ENCODE measurements at places on chromosomes 5 and 9.

- DNase-seq, result no peak
Measured at GRCh38 chr9:127318651-127319167, 54.1 kb downstream of the GARNL3 start.

DNA sequence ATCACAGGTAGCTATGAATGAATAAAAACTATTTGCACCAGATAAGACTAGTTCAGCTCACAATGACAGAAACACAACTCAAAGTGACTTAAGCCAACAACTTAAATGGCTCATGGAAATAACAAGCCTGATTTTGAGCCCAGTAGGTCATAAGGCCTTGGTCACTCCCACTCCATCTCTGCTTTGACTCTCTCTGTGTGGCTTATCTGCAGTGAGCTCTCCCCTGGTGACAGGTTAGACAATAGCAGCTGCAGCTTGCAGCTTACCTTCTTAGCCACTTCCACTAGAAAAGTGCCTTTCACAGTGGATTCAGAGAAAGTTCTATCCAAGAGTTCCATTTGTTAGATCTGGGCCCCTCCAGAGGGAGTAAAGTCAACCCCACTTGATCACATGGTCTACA is 315.7 kb downstream of the RAB3C start:
- no peak for DNase-seq

DNA sequence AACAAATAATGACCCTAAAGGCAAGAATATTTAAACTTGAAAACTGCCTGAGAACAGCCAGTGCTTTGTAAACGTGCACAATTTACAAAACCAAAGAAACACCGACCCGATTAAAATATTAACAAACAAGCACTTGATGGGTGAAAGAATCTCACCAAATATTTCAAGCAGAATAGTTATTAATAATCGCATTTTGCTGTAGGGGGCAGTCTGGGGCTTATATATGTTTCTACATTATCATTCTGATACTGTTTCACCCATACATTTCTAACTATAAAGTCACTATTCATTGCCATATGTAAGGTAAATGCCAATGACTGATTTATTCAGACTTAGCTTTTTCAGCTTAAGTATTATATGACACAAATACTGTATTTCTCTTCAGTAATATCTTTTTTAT is 37.7 kb downstream of the UBAP2 start:
- DNase-seq, result no peak

DNA sequence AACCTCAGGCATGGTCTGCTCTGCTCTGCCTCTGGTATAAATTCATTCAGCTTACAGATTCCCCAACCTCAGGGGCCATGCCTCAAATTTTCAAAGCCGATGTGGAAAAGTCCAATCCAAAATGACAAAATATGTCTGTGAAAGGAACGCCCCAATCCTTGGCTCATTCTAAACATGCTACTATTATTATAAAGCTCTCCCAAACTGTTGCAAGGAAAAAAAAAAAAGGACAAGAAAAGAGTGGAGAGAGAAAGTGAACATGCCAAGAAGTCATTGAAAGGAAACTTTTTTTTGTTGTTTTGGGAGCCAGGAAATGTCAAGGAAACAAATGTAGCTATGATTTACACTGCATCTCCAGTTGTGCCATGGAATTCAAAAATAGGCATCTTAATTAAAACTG is 3.8 kb downstream of the COL23A1 start:
- DNase-seq, result no peak

DNA sequence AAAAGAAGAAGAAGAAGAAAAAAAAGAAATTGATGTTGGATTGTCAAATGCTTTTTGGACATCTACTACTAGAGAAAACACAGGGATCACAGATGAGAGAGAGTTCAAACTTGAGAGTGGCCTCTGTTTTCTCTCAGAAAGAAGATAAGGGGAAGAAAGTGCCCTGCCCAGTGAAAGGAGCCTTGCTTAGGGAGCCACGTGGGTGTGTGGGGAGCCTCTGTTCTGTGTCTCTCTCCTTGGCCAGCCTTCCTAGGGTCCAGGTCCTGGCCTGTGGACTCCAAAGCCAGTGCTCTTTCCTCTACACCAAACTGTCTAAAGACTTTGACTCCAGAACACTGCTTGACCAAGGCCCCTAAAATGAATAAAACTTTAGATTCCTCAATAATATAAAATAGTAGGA is 22.0 kb upstream of the COL15A1 start:
- no peak for DNase-seq

DNA sequence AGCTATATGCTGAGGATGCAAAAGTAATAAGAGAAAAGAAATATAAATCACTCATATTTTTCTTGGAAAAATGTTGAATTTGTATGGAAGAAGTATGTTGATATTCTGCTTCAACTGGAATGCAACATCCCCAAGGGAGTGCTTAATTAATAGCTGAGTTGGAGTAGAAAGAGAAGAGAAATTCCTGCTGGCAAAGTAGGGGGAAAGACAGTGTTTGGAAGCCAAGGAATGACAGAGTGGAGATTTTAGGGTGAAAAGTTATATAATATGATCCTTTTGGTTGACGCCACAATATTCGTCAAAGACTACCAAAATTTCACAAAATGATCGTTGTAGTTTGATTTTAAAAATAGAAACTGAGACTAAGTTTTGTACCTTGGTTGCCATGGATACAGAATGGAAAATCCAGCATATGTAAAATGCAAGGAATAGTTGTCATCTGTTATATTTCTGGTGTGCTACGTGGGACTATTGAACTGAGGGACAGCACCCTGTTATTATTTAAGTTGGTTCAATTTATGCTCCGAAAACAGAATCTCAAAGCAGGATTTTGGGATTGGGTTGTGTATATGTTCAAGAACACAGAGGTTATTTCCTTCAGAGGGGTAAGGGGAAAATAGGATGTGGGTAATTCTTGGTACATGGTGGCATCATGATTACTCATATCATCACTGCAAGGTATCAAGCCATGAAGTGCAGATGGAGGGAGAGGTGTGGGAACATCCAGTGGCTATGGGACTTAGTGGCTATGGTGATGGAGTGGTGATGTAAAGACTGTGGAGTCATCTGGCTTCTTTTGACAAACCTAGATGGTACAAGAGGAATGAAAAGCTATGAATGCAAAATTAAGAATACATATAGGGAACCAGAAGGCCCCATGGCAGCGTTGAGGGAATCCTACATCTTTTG is 61.0 kb downstream of the SUB1 start:
- DNase-seq, result no peak

GRCh38 chr5:19546521-19546920 is 441.5 kb downstream of the CDH18 start:
- DNase-seq, result no peak

DNA sequence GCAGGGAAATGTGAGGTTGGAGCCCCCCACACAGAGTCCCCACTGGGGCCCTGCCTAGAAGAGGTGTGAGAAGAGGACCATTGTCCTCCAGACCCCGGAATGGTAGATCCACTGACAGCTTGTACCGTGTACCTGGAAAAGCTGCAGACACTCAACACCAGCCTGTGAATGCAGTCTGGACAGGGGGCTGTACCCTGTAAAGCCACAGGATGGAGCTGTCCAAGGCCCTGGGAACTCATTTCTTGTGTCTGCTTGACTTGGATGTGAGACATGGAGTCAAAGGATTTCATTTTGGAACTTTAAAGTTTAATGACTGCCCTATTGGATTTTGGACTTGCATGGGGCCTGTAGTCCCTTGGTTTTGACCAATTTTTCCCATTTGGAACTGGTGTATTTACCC is 535.0 kb upstream of the MEF2C start:
- DNase-seq, result no peak

- no peak for DNase-seq
Measured at GRCh38 chr9:98971915-98972223, 28.2 kb downstream of the COL15A1 start.

DNA sequence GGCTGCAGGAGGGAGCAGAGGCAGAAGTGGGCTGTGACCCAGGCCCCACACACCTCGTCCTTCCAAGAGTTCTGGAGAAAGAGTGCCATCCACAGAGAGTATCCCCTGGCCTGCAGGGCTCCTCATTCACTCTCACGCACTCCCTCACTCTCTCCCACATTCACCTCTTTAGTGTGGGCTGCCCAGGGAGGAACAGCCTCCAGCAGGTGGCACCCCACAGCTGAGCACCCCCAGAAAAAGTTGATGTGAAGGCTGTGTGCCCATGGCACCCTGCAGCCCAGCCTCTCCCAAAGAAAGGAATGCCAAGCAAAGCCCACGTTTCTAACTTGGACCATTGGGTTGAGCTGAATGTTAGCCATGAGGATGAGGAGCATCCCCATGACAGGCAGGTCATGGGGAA is 4.5 kb upstream of the SHC3 start:
- no peak for DNase-seq

DNA sequence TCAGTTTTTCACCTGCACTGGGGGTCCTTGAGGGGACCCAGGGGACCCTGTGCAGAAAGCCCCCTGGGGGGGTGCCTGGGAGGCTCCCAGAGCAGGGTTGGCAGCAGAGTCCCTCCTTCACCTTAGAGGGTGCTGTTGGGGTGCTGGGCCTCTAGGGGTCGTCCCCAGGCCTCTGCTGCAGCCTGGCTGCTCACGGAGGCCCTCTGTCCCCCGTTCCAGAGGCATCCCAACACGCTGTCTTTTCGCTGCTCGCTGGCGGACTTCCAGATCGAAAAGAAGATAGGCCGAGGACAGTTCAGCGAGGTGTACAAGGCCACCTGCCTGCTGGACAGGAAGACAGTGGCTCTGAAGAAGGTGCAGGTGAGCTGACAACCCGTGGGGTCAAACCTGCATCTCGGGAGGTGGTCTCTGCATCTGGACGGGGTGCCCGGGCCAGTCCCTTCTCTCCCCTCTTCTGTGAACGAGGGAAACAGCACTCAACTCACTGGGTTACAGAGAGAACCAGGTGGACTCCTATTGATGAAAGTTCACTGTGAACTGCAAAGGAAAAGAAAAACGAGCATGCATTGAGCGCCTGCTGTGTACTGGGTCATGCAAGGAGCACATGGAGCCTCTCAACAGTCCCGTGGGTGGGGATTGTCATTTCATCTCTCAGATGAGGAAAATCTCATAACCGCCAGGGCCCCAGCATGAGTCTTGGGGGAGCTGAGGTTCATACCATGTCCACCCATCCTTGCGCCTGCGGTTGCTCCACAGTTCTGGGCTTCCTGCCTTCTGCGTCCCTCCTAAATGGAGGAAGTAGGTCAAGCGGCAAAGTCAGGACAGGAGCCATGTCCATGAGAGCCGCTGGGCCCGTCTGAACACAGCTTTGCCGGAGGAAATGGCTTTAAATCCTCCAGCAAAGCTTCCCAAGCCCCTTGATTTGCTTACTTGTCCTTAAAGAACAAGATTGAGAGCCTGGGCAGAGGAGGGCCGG is 54.8 kb downstream of the NEK6 start:
- no peak for DNase-seq

GRCh38 chr5:39513236-39513635 is 88.5 kb upstream of the DAB2 start:
- peak; percentile 64 for DNase-seq

DNA sequence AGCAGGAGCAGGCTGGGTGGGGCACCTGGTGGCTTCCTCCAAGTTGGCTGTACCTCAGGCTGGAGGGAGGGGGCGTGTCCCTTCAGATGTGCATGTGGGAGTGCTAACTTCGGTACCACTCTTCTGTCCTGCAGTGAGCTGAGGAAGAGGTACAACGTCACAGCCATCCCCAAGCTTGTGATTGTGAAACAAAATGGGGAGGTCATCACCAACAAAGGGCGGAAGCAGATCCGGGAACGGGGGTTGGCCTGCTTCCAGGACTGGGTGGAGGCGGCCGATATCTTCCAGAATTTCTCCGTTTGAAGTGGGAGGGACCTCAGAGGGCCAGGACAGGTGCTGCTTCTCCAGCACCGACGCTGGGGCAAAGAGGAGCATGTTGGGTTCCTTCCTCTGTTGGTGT is 9.3 kb downstream of the NXNL2 start:
- DNase-seq, result no peak

DNA sequence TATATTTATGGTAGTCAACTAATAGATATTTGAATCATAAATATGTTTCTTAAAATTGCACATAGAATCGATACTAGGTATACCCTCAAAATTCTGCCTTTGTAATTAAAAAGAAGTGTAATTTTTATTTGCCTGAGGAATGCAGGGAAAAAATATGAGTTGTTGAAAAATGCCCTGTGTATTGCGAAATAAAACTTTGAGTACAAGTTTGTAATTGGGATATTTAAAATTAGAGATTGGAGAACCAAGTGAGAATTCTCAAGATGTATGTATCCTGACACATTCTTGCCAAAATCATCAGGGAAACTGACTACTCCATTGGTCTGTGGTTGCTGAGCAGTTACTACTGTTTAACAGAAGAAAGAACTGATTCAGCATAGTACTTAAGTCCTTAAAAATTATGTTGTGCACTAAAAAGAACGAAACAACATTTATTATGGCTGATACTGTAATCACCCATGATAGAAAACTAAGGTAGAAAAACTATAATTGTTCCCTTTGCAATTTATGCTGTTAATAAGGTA is 36.0 kb downstream of the ST8SIA4 start:
- DNase-seq, result no peak

GRCh38 chr5:96031811-96032261 is 70.2 kb upstream of the ELL2 start:
- DNase-seq, result peak; percentile 78

- no peak for DNase-seq
Measured at GRCh38 chr5:110752953-110753352, 14.1 kb downstream of the SLC25A46 start.

DNA sequence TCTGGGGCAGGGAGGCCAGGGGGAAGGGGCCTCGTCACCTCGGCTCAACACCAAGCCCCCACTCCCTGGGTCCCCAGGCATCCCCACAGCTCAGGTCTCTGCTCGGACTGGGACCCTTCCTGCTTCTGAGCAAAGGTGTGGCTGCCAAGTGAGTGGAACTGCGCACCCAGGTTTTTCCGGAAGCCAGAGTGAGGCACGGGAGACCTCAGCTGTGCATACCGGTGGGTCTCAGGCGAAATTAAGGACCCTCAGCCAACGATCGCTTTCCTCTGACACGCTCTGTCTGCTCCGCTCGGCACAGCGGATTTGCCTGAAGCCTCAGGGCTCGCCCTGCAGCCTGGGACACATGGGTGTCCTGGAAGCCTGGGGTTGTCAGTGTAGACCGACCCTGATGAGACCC is 41.0 kb upstream of the IRX4 start:
- no peak for DNase-seq

DNA sequence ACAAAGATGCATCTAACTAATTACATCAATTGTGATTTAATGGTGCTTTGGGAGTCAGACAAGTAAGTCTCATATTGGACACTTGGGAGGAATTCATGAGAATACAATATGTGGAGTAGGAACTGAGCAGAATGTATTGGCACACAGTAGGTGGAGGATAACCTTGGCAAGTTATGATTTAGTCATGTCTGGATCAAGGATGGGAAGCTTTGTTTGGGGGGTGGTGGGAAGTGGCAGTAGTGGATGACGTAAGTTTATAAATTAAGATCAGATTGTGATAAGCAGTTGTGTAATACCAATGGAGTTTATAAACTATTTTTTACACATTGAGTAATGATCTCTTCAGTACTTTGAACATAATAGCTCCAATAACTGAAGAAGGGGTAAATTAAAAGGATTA is 67.0 kb downstream of the SGCD start:
- DNase-seq, result no peak

DNA sequence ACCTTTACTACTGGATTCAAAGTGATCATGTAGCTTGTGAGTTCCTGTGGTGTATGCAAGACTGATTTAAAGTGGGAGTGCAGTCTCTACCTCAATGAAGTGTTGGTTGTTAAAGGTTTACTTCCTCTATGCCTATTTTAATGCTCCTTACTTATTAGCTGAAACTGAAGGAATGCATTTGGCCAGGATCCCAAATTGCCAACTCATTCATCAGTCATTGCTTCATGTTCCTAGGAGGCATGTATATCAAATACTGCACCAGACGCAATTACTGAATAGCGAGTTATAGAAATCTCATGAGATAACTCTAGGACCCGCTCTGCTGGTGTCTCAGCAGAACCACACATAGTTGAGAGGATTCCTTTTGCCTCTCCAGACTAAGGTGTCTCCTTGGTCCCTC is 143.0 kb upstream of the RPS23 start:
- DNase-seq, result peak; percentile 73
